ENCODE measurements at places on chromosomes 6 and 20.

GRCh38 chr20:19775353-19776253, 17.5 kb downstream of the RIN2 start:
- DNase-seq, result peak; percentile 48

GRCh38 chr6:55676736-55677135, 97.7 kb upstream of the HMGCLL1 start:
- DNase-seq, result no peak

GRCh38 chr6:73516514-73517489, 4.0 kb downstream of the EEF1A1 start:
- DNase-seq, result peak; percentile 9

DNA sequence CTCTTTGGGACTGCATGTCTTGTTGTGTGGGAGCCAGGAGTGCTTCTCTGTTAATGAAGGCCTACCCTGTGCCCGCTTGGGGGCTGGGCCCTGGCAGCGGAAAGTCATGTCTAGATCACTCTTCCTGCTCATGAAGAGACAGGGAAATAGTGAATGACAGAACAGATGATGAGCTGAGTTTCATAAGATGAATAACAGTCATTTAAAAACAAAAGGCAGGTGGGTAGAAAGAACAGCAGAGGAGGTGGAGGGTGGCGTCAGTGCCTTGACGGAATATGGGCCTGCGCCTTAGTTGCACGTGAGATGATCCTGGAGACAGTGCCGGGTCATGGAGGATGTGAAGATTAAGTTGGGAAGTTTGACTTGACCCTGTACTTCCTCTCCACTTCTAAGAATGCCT, 85.5 kb downstream of the ARID1B start:
- no peak for DNase-seq

- peak; percentile 60 for DNase-seq
Measured at GRCh38 chr20:17646961-17647301, 35.1 kb downstream of the RRBP1 start.
